G401 (cell line): ENCODE measurements at places on chromosomes 3 and 15.

- no peak for DNase-seq
Measured at GRCh38 chr3:126442094-126442855, 33.4 kb downstream of the ZXDC start.

- no peak for DNase-seq
Measured at GRCh38 chr3:71035886-71036285, 547.6 kb downstream of the FOXP1 start.

GRCh38 chr15:42284551-42284950 is 11.3 kb upstream of the TMEM87A start:
- no peak for DNase-seq

DNA sequence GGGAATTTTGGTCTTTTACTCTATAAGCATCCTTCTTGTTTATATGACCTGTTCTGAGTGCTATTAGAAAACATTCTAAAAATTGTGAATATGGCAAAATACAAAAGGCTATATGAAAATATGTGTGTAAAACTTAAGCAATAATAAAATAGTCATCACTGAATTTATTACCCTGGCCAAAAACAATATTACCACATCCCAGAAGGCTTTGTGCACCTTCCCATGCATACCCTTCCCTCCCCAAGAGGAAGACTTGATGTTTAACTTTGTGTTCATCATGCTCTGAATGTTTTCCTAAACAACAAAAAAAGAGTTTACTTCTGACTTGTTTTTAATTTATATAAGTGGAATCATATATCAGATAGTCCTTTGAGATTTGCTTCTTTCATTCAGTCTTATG is 155.1 kb upstream of the TNIK start:
- DNase-seq, result no peak

GRCh38 chr3:50290161-50290641 is 2.0 kb downstream of the IFRD2 start:
- DNase-seq, result no peak

DNA sequence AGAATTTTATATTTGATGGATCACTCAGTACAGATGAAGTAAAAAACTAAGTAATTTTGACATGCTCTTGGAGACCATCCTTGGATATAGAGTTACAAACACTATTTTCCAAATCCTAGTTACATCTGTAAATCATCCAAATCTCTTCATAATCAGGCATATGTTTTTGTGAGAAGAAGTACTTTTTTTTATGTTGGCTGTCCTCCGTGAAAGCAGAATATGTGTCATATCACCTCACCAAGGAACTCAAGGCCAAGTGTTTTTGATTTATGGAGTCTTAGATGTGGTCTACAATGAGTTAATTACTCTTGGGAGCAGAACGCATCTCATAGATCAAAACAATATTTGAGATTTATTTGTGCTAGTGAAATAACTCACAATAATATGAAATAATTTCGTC is 416.5 kb upstream of the TGFBR2 start:
- DNase-seq, result no peak

DNA sequence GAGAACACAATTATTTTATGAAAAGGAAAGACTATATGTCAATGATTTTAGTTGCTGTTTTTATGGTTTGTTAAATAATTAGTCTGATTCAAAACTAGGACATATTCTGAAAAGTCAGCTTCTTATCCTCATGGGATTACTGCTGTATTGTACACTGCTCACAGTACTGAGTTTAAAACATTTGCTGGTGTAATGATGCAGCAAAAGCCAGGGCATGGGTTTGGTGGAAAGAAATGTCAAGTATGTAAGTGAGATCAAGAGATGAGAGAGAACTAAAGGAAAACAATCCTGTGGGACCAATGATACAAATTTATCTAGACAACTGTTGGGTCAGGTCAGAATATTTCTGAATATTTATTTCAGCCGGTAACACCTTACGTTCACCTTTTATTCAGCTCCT is 210.1 kb upstream of the ARHGEF26 start:
- no peak for DNase-seq

- DNase-seq, result no peak
Measured at GRCh38 chr15:100030586-100031229, 297.5 kb upstream of the LYSMD4 start.

- no peak for DNase-seq
Measured at GRCh38 chr3:151796105-151796680, 17.7 kb upstream of the AADAC start.

DNA sequence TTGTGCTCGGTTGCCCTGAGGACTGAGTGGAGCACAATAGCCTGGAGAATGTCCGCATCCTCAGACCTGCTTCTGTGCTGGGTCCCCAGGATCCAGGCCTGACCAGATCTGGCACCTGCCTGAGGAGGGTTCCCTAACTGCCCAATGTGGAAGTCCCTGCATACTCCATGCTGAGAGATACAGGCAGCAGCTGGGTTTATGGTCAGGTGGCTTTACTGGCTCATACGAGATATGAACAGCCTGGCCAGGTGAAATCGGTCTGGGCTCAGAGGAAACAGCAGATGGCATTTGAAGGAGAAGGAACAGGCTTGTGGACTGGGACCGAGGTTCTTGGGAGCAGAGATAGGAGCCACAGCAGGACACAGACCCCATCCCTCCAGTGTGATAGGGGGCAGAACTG is 18.2 kb upstream of the KIF23 start:
- DNase-seq, result peak; percentile 95

- DNase-seq, result no peak
Measured at GRCh38 chr3:86937306-86937791, 53.6 kb downstream of the VGLL3 start.
